ENCODE measurements at places on chromosomes 3 and 15.

GRCh38 chr3:45317710-45318109 lies 70.7 kb upstream of the LARS2 start:
- no peak for DNase-seq

GRCh38 chr3:197878427-197878826 lies 71.6 kb upstream of the RPL35A start:
- DNase-seq = no peak

DNA sequence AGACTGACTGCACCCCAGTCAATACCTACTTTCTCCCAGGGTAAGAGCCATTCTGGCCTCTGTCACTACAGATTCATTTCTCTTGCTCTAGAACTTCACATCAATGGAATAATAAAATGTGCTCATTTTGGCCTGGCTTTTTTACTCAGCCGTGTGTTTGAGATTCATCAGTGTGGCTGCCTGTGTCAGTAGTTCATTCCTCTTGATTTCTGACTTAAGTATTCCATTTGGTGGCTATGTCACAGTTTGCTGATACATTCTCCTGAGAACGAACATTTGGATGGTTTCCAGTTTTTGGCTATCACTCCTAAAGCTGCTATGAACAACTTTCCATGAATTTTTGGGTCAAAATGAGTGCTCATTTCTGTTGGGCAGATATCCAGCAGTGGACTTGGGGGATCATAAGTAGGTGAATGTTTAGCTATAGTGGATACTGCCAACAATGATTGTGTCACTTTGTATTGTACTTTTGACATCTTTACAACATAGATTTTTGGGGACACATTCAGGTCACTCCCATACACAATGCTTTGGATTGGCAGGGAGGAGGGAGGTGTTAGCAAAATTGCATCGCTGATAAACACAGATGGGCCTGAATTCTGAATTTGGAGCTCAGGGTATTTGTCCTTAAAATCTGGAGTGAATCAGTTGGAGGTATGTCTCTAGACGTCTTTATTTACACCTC lies 19.8 kb upstream of the FAM107A start:
- DNase-seq = no peak

- no peak for DNase-seq
Observed at GRCh38 chr15:101126618-101127505, 125.0 kb downstream of the CHSY1 start.

DNA sequence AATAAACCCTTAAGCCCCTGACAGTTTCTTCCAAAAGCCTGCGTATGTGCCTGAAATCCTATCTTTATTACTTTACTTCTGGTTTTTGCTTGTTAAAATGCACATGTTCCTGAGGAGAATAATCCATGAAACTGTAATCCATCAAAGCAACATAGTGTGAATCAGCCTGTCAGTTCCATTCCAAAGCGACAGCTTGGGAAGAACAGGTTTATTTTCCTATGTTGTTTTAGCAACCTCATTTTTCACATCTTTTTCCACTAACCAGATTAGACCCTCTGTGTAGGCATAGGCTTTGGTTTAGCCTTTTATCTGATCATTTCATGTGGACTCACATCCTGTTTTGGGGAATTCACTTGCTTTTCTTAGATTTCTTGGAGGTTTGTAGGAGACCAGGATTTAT lies 988.0 kb downstream of the SQOR start:
- DNase-seq = no peak

GRCh38 chr3:73848173-73848906 lies 223.6 kb upstream of the PDZRN3 start:
- peak; percentile 4 for DNase-seq

- no peak for DNase-seq
Observed at GRCh38 chr3:125160606-125161371, 51.8 kb downstream of the SLC12A8 start.

GRCh38 chr3:123369085-123369484 lies 79.8 kb downstream of the ADCY5 start:
- DNase-seq = no peak

- no peak for DNase-seq
Observed at GRCh38 chr3:170680593-170680992, 94.7 kb upstream of the SLC7A14 start.

DNA sequence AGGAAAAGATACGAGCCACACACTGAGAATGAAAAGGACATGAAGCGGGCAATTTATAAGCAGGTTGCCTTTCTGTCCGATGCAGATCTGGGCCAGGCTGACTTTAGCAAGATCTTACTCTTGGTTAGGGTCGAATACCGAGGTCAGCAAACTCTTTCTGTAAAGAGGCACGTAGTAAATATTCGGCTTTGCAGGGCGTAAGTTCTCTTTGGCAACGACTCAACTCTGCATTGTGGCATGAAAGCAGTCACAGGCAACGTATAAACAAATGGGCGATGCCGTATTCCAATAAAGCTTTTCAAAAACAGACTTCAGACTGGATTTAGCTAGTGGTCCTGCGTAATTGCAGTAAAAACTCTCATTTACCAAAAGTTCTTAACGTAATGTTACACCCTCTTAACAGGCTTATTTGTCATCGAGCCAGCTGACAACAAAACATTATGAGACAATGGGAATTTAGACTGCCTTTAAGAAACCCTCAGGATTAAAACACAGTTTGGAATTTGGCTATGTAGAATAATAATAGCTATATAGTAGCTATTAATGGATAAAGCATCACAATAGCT lies 13.1 kb upstream of the RPL35A start:
- no peak for DNase-seq

DNA sequence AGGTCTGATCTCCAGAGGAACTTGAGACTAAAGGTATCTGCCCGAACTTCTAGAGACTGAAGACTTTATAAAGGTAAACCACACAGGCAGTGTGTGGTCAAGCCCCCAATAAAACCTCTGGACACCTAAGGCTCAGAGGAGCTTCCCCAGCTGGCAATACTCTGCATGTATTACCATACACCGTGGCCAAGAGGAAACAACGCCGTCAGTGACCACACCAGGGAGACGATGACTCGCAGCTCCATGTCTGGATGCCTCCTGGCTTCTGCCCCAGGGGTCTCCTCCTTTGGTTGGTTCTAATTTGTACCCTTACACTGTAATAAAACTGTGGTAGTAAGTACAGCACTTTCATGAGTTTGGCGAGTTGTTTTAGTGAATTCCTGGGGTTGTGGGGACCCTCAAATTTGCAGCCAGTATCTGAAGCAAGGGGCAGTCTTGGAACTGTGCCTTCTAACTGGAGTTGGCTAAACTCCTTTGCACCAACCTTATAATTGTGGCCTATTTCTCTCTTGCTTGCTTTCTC lies 32.1 kb upstream of the BCL2L10 start:
- no peak for DNase-seq

DNA sequence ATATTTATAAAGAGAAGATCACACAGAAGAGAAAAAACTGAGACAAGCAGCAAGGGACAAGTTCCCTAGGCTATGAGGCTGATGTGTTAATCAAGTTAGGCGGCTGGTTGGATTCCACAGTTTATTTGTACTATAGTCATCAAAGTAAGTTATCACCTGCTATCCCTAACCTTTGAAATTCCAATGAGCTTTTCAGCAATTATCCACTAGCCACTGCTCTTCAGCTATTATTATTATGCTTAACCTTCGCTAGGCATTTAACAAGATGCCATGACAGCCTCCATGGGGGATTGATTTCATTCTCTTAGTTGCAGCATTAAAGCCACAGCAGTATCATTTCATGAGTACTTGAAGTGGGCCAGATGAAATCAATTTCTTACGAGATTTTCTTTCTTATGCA lies 699.5 kb upstream of the NAALADL2 start:
- no peak for DNase-seq
